T-helper 2 cell treated with Interferon-gamma antibody and Interleukin-4, amounts not matched to agents 5 μg/mL and 100 μg/mL, for 36 hours (primary cell): ENCODE measurements at places on chromosomes 13 and 19.

DNA sequence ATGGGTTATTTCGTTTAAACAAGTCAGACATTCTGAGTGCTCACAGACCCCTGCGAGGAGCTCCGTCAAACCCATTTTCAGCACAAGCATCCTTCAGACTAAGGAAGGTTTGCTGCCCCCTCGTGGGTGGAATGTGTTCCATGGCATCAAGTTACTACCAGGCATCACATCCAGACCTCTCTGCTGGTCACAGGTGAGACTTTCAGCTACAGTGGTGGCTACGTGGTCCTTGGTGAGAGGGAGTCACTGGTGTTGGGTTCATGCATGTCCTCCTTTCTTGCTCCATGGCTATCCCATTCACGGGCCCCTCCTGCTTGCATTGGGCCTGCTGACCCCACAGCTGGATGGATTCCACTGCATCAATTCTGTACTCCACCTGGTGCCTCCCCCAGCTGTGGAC lies 9.1 kb upstream of the LILRB5 start:
- DNase-seq: peak; percentile 50

- no peak for DNase-seq
These were observed 3.3 kb upstream of the MYADM start for GRCh38 chr19:53864308-53864836.

DNA sequence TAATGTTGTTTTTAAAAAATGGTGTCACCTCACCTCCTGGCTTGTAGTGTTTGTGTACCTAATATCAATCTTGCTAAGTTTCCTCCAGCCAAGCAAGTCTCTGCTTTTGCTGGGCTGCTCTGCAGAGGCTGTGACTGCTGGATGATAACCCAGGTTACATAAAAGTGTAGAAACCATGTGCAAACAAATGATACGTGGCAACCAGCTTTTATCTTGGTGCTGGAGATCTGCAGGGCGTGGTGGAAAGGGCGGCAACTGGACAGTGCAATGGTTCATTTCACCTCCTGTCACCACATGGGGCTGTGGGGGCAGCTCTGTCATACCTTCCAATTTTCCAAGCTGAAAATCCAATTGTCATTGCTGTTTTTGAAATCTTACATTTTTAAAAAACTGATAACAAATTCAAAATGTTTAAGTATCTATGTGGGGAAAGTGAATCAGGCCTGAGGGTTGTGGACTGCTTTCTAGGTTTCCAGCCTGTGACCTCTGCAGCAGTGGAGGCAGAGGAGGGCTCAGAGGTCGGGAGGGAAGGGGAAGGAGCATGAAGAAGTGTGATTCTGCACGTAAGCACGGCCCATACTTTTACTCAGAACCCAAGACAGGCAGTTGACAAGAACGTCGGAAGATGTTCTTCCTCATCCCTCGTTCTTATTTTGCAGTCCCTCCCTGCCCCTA lies 9.7 kb downstream of the GPR42 start:
- no peak for DNase-seq

DNA sequence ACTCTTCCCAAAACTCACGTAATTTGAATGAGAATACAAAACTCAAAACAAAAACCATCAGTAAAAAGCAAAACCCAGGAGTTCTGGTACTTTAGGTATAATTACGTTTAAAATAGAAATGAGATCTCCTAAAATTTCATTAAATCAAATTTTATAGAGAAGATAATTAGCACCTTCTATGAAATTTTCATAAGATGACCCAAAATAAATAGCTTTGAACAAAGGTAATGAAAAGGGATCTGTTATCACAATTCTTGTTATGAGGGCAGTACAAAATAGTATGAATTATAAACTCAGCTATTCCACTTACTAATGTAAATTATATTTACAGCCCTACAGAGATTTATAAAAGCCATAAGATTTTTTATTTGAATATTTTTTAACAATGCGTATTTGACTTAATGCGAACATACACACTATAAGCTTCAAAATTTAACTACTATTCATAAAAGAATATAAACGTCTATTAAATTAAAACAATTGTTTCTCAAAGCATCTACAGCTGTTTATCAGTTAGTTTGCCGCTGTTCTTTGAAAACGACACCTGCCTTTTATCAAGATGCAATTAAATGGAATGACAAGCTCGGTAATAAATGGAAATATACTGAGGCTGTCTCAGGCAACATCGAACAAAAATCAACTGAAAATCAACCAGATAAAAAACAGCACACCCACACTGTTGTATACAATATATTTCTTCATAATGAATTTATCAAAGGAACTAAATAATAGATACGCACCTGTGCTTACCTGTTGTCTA lies 63.8 kb downstream of the KCNRG start:
- DNase-seq: no peak

- no peak for DNase-seq
These were observed 76.6 kb downstream of the TSHZ3 start for GRCh38 chr19:31272583-31273106.

GRCh38 chr19:55443824-55444480 lies 852 bp upstream of the SHISA7 start:
- no peak for DNase-seq
